ENCODE measurements at places on chromosomes 7 and 10.

GRCh38 chr7:105760551-105761447 lies 115.6 kb downstream of the ATXN7L1 start:
- DNase-seq, result no peak

- no peak for DNase-seq
Observed at GRCh38 chr7:143363016-143363937, 764 bp upstream of the FAM131B start.

GRCh38 chr7:38731215-38731614 lies 100.0 kb upstream of the AMPH start:
- DNase-seq, result no peak

DNA sequence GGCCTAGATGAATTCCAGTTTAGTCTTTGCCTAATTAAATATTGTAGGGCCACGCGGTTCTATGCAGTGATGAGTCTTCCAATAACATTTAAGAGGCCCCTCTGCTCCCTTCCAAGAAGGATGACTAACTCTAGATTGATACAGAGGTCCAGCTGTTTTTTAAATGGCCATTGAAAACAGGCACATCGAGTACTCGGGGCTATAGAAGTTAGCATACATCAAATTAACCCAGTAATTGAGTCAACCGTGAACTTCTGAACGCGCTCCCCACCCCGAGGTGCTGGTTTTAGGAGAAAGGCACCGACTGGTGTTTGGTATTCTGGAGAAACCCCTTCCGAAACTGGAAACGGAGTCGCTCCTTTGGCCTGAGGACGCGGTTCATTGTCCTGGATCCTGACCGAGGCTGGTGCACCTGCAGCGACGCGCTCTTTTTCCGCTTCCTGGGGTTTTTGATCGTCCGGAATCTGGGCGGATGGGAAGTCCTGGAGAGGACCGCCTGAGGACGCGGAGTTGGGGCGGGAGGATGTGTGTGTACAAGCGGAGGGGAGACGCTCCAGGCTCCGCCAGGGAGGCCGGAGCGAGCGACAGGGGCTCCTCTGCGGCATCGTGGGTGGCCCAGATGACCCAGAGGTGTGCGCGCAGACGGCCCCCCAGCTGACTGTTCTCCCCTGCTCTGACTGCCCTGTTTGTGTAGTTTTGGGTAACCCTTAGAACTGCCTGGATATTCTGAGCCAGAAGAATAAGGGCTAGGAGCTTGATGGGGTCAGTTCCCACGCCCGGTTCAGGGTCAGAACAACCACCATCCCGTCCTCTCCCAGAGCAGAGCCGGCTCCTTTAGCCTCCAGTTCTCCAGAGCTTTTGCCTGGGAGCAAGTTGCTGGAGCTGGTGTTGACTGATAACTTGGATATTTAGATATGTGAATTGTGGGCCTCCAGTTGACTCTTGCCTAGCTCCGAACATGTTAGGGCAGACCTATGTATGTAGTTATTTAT lies 711 bp downstream of the FAM221A start:
- DNase-seq, result no peak

- no peak for DNase-seq
Observed at GRCh38 chr7:51246258-51247245, 70.1 kb downstream of the COBL start.

DNA sequence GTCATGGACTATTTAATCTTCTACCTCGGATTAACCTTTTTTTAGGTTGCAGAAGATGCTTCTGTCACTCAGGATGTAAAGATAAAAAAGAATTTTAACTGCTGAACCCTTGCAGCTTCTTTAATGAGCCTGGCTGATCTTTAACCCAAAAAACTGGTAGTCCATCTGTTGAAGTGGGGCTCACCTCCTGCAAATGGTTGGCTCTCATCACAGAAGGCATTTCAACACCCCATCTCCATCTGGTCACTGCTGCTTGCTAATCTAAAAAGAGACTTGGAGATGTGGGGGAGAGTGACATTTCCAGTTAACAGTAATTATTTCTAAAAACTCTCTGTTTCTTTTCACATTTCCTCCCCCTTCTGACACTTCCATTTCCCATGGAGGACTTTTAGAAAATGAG lies 208.6 kb downstream of the LHFPL3 start:
- DNase-seq, result no peak

DNA sequence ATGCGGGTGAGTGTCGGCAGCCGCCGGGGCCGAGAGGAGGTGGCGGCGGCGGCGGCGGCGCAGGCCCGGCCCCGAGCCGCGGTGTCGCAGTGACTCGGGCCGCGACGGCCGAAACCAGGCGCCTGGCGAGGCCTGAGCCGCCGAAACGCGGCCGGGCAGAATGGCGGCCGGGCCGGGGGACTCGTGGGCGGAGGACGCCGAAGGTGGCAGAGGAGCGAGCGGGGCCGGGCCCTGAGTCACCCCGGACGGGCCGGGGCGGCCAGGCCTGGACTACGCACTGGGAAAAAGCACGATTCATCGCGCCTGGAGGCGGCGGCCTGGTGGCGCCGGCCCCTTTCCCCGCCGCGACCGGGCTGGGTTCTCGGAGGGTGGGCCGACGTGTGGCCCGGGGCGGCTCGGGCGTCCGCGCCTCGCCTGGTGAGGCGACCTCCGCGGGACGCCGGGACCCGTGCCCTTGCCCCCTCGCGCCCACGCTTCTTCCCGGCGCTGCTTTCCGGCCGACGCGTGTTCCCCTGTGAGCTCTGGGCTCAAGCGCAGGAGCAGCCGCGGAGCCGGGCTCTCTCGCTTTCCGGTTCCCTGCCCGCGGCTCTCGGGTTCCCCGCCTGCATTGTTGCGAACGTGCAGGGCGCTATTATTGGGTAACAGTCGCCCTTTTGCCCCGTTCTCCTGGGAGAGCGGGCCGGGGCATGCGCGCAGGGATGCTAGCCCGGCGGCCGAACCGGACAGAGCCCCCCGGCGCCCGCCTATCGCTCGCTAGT lies 500 bp downstream of the CUL1 start:
- no peak for DNase-seq

DNA sequence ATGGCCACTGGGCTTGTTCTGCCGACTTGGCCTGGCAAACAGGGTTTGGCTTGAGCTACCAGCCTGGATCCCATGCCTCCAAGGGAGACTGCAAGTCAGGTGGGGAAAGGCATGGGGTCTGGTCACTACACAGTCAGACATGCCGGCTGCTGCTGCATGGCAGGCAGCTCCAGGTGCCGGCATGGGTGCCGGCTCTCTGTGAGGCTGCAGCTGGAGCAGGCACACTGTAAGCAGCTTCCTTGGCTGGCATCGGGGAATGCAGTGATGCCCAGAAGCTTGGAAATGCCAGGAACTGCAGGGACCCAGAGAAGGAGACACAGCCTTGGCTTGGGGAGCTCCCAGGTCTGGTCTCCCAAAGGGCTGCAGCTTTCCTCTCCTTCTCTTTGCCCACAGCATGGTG lies 305.5 kb upstream of the NRG3 start:
- no peak for DNase-seq

- DNase-seq, result no peak
Observed at GRCh38 chr7:104983076-104983577, 30.9 kb upstream of the KMT2E start.

GRCh38 chr7:149490083-149490760 lies 7.4 kb downstream of the ZNF746 start:
- DNase-seq, result no peak

GRCh38 chr10:103750836-103751235 lies 104.5 kb downstream of the SH3PXD2A start:
- DNase-seq, result no peak

DNA sequence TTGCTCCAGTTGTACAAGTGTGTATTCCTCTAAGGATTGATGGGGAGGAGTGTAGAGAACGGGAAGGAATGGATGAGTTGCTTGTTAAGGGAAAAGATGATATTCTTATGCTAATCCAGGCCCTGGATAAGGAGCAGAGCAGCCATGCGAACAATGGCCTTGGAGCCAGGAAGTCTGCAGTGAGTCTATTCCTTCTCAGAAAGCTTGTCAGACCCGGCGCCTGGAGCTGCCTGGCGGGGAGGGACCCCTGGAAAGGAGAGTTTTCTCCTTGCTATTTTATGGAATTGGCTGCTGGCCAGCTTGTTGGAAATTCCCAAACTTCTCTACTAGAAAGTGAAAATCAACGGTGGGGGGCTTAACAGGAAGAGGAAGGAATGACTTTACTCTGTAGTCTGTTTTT lies 89.1 kb downstream of the MMRN2 start:
- no peak for DNase-seq

- DNase-seq, result no peak
Observed at GRCh38 chr10:121323443-121323842, 274.8 kb downstream of the FGFR2 start.

GRCh38 chr10:51675088-51675487 lies 24.3 kb downstream of the CSTF2T start:
- DNase-seq, result no peak

DNA sequence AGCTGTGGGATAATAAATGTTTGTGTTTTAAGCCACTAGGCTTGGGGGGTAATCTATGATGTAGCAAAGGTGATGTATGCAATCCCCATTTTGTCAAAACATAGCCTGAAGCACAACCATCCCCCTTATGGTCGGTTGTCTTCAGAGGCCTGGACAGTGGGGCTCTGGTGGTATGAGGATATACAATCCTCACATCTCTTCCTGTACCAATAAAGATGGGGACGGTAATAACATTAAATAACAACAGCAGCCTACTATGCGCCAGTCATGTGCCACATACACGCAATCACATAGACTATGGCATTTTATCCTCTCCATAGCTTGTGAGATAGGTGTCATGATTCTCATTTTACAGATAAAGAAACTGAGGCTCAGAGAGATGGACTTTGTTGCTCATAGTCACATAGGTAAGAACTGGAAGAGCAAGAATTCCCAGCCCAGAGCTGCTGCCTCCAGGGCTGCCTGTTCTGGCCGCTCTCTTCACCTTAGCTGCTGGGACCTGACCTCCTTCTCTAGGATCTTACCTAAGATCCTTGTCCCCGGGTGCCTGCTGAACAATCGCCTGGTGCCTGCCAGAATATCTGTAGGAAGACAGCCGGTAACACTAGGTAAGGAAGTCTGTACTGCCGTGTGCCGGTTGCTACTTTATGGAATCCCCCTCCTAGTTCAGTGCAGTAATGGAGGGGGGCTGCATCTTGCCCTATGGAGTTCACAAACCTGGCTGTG lies 108.6 kb downstream of the ARHGAP22 start:
- DNase-seq, result no peak

DNA sequence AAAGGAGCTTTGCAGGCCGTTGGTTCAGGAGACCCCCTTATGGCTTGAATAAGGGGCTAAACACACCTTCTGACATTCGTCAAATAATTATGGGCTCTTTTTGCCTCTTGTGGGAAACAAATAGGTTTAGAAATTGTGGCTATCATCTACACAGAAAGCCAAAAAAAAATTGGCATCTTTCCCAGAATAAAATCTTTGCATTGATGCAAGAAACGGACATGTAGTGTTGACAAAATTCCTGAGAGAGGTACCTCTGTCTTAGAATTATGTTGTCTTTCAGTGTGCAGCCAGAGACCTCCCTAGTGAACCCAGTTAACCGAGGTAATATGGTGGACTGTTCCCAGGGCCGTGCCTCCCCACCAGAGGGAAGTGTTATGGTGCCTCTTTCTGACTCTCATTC lies 283.9 kb downstream of the SDHAF3 start:
- DNase-seq, result no peak

DNA sequence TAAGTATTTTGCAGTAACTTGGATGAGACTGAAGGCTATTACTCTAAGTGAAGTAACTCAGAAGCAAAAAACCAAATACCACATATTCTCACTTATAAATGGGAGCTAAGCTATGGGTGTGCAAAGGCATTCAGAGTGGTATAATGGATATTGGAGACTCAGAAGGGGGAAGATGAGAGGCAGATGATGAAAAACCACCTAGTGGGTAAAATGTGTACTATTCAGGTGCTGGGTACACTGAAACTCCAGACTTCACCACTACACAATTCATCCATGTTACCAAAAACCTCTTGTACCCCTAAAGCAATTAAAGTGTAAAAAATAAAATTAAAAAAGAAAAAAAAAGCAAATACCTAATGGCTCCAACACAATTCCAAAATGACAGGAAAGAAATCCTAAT lies 351.7 kb downstream of the NXPH1 start:
- no peak for DNase-seq

- DNase-seq, result no peak
Observed at GRCh38 chr10:89520706-89521105, 14.7 kb downstream of the SLC16A12 start.

- DNase-seq, result no peak
Observed at GRCh38 chr10:119981826-119982225, 89.3 kb downstream of the SEC23IP start.

- DNase-seq, result no peak
Observed at GRCh38 chr7:115869801-115870200, 160.8 kb downstream of the TFEC start.

DNA sequence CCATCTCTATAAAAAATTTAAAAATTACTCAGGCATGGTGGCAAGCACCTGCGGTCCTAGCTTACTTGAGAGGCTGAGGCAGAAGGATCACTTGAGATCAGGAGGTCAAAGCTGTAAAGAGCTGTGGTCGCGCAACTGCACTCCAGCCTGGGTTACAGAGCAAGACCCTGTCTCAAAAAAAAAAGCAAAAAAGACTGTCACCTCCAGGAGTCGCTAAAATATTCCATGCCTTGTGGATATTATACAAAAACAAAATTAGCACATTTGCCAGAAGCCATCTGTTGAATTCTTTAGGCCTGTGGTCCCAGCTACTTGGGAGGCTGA lies 87.0 kb upstream of the SDK1 start:
- DNase-seq, result no peak

DNA sequence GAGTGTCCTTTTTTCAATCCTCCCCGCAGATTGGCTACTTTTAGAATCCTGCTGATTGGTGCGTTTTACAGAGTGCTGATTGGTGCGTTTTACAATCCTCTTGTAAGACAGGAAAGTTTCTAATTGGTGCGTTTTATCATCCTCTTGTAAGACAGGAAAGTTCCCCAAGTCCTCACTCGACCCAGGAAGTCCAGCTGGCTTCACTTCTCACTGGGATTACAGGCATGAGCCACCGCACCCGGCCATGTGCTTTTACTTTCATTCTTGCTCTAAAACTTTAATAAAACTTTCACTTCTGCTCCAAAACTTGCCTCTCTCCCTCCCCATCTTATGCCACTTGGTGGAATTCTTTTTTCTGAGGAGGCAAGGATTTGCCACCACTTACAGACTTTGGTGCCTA lies 17.0 kb upstream of the WAPL start:
- DNase-seq, result no peak

- DNase-seq, result no peak
Observed at GRCh38 chr10:8214587-8214986, 160.1 kb downstream of the GATA3 start.

- no peak for DNase-seq
Observed at GRCh38 chr7:44966731-44967538, 11.9 kb downstream of the MYO1G start.
